ENCODE measurements at places on chromosomes 4 and X.

DNA sequence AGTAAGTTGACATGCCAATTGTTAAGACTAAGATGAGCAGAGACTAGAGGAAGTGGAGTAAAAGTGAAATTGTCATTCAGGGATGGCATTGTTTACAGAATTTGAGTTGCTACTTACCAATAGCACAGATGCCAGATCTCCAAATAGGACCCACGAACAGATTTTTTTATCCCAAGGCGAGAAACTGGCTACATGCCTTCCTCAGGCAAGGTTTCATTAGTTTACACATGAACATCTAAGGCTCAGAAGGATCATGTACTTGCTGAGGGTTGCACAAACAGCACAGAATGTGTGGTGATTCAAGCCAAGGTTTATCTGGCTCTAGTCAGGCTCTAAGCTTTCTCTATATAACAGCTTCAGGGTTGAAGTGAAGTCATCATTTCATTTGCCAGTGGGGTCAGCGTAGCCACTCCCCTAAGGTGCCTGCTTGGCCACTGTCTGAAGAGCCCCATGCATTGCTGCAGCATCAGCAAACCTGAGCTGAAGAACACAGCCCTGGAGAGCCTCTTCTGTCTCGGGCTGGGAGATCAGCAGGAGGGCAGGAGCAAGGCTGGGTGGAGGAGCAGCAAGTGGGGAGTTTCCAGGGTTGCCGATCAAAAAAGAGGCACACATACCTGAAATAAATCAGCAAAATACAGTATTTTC is 193.0 kb upstream of the LCORL start:
- no peak for DNase-seq

DNA sequence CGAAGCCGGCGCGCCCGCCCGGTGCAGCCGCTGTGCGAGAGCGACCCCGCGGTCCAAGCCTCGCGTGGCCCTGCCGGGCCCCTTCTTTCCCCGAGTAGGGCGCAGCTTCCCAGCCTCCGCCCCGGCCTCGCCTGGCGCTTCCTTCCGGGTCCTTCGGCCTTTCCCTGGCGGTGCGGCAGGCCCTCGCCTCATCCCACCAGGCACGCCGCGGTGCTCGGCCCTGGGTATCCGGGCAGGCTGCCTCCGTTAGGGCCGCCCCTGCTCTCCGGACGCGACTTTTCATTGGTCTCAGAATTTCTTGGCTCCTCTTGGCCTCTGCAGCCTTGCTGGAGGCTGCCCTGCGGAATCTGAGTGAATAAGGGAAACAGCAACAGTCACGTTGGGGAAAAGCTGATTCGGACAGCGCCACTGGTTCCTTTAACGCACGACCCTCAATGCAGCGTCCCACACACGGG is 429 bp downstream of the UVSSA start:
- peak; percentile 24 for DNase-seq

- no peak for DNase-seq
Measured at GRCh38 chrX:151896734-151897474, 15.8 kb upstream of the MAGEA4 start.

- DNase-seq = no peak
Measured at GRCh38 chr4:59539401-59539800, 1660.7 kb upstream of the ADGRL3 start.

GRCh38 chrX:126177133-126177840 is 11.2 kb upstream of the DCAF12L2 start:
- no peak for DNase-seq

Measured in KG1 (cell line).